Naive B cell (primary cell): ENCODE measurements at places on chromosomes 12 and 14.

GRCh38 chr14:90828642-90829487 is 12.6 kb upstream of the TTC7B start:
- DNase-seq = peak; percentile 18

GRCh38 chr12:127861406-127861805 is 405.6 kb upstream of the TMEM132C start:
- DNase-seq = no peak

- peak; percentile 2 for DNase-seq
Measured at GRCh38 chr12:52582971-52583456, 9.4 kb upstream of the KRT74 start.

- no peak for DNase-seq
Measured at GRCh38 chr14:29741909-29742401, 185.7 kb downstream of the PRKD1 start.

GRCh38 chr14:75794615-75795038 is 133.6 kb downstream of the TTLL5 start:
- no peak for DNase-seq

DNA sequence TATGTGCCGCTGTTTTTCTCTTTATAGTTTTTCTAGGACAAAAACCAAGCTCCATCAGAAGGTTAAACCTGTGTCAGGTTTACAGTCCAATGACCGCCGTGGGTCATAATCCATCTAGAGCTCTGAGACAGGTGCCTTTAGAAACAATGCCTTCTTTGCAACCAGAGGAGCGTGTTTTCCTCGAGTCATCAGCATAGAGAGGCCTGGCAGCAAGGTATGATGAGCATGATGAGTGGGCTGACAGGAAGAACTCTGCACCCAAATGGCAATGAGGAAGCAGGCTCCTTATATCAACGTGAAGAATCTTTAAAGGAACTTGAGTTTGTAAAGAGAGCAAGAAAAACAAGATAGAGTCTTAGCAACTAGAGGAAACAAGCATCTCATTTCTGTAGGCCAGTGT is 60.5 kb upstream of the NUDT4 start:
- no peak for DNase-seq

GRCh38 chr14:97581016-97581415 is 783.8 kb downstream of the VRK1 start:
- DNase-seq = no peak

- DNase-seq = no peak
Measured at GRCh38 chr14:98548071-98548686, 723.8 kb downstream of the BCL11B start.

- DNase-seq = no peak
Measured at GRCh38 chr12:116332705-116333380, 55.4 kb upstream of the MED13L start.

DNA sequence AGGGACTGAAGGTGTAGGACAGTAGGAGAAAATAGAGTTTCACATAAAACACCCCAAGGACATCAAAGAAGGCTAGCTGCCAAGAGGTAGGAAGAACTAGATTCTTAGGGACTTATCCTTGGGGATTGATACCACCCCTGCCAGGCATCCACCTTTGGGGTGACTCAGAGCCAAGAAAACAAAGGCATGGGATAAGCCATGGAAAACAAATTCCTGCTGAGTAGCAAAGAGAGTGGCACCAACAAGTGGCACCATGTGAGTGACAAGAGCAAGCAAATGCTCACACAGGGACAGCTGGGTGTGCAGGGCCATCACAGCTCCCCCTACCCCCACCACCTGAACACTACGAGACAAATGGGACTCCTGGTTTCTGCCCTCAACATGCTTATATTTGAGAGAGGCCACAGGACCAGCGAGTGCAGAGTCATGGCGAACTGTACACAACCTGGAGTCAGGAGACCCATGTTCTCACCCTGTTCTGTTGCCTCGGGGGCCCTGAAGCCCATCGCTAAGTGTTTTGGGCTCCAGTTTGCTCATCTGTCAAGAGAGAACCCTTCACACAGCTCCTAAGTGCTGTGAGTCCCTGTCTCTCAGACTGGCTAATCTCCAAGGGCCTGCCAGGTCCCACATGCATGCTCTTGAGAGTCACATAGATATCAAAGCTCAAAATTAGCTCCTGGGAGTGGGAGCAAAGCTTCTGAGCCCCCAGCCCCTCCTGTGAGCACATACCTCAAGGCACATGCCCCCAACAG is 91.9 kb downstream of the DPF3 start:
- no peak for DNase-seq

- no peak for DNase-seq
Measured at GRCh38 chr12:67501362-67501761, 147.2 kb upstream of the DYRK2 start.

- no peak for DNase-seq
Measured at GRCh38 chr14:24389226-24389848, 9.5 kb upstream of the NYNRIN start.

DNA sequence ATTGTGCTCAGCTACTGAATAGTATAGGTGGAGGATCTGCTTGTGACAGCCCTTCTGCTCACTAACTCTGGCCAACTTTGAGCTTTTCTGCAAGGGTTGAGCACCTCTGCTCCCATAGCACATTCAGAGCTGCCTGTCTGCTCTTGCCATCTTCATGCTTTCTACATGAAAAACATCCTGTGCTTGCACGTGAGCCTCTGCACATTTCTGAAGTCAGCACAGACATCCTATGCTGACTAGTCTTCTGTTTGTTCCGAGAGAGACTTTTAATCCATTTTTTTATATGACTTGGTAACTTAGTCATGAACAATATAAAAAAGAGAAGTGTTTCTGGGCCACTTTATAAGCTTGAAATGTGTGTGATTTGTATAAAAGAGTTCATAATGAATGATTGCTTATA is 969.3 kb downstream of the TMTC2 start:
- DNase-seq = no peak

DNA sequence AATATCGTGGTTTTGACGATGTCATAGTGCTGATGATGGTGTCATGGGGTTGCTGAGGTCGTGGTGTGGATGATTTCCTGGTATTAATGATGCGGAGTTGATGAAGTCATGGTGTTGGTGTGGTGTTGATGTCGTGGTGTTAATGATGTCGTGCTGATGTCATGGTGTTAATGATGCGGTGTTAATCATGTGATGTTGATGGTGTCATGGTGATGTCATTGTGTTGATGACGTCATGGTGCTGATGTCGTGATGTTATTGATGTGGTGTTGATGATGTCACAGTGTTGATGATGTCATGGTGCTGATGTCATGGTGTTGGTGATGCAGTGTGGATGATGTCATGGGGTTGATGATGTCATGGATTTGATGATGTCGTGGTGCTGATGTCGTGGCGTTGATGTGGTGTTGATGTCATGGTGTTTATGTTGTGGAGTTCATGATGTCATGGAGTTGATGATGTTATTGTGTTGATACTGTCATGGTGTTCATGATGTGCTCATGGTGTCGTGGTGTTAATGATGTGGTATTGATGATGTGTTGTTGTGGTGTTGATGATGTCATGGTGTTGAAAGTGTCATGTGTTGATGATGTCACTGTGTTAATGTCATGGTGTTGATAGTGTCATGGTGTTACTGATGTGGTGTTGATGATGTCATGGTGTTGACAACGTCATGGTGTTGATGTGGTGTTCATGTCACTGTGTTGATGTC is 48.5 kb upstream of the RIMBP2 start:
- no peak for DNase-seq

DNA sequence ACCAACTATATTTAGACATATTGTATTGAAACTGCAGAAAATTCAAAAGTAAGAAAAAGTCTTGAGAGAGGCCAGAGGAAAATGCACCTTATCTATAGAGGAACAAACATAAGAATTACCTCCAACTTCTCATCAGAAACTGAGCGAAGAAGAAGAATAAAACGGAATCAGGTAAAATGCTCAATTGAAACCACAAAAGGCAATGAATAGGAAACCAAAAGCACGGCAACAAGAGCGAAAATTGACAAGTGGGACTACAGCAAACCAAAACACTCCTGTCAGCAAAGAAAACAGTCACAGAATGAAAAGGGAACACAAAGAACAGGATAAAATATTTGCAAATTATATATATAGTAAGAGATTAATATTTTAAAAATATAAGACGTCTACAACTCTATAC is 61.9 kb upstream of the PARP11 start:
- peak; percentile 30 for DNase-seq

DNA sequence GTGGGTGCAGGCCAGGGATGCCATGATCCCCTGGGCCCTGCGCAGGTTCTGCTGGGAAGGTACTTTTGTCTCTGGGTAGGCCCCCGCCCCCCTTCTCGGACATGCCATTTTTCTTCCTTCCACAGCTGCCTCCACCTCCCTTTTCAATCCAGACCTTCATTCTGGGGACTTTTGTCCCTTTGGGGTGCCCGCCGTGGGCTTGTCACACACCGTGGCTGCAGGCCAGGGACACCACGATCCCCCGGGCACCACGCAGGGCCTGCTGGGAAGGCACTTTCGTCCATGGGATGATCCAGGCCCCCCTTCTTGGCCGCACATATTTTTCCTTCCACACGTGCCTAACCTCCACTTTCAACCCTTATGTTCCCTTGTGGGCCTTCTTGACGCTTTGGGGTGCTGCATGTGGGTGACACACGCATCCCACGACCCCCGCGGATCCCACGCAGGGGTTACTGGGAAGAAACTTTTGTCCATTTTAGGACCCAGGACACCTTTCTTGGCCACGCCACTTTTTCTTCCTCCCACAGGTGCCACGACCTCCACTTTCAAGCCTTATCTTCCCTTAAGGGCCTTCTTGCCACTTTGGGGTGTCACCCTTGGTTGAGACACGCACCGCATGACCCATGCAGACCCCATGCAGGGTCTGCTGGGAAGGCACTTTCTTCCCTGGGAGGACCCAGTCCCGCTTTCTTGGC is 272.5 kb downstream of the ALG10 start:
- no peak for DNase-seq

- no peak for DNase-seq
Measured at GRCh38 chr12:131571827-131572226, 139.1 kb upstream of the SFSWAP start.

- no peak for DNase-seq
Measured at GRCh38 chr12:65761301-65761700, 63.0 kb upstream of the HMGA2 start.

DNA sequence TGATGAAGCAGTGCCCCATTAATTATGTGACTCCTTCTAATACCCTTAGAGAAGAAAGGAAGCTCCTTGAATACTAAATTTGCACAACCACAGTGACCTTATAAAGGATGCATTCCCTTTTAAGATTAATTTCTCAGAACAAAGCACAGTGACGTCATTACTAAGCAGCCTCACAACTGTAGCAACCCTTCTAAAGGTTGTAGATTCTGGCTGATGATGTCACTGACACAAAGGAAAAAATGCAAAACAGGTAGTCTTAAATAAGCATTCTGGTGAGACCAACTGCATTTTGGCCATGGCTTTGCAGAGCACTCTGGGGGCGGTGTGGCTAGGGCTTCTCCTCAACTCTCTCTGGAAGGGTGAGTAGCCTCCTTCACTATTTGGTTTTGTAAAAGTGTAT is 38.4 kb upstream of the OR4E1 start:
- DNase-seq = no peak

DNA sequence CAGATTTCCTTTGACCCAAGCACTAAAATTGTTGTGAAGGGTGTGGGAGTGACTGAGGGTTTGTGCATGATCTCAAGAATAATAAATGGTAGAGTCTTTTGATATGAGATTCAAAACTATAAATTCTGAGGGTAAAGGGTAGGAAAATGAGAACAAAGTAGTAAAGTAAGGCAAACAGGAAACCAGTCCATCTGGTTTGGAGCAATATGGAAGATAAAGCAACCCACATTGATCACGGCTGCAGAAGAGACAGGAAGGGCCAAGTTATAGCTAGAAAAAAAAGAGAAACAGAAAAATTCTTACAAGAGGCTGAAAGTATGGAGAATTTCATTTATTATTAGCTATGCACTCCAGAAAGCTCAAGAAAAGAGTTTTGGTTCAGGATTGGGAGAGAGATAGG is 4.6 kb upstream of the SLCO1B3 start:
- DNase-seq = no peak

DNA sequence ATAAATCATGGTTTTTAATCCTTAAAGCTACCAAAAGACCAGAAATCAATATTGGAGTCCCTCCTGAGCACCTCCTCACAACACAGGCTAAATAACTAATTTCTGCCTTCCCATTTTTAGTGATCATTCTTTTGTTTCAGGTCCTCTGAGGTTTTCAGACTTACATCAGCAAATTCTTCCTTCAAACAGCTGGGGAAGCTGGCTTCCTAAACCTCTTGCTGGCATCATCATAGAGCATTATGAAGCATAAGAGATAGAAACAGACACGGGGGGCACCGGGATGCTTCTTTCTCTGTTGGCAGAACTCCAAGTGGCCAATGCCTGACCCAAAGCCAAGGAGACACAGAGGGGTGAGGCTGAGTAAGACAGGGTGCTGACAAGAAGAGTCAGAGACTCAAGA is 47.9 kb upstream of the DBX2 start:
- no peak for DNase-seq

DNA sequence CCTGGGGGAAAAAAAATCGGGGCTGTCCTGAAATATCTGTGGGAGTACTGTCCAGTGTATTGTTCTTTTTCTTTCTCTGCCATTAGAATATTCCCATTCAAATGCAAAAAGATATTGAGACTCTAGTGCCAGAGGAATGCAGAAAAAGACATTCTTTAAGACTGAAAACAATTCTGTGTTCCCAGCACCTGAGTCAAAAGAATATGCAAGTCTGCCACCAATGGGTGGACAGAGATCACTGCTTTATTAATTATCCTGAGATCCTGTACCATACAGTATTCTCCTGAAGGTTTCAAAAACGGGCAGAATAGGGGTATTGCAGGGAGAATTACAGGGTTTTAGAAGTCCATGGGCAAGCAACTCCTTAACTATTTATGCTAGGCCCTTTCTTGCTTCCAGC is 361.8 kb downstream of the C12orf50 start:
- no peak for DNase-seq

DNA sequence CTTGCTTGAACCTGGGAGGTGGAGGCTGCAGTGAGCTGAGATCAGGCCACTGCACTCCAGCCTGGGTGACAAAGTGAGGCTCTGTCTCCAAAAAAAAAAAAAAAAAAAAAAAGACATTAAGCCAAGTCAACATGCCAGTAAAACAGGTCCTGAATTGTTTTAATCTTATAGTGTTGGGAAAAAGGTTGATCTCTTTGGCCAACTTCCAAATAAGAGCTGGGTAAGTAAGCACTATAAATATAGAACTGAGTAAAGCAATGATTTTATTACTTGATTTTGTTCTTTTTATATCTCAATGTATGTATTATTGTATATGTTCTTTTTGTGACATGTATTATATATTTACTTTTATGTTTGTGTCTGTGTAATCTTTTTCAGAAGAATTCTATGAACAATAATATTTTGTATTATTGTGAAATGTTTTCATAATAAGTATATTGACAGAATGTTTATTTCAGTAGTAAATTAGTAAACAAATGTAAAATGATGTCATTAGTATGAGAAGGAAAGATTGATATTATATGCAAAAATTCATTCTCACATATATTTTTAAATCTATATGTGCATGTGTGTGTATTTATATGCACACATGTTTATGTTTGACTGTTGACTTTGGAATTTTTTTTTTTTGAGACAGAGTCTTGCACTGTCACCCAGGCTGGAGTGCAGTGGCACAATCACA is 9.6 kb upstream of the AKAP6 start:
- no peak for DNase-seq

GRCh38 chr12:94795520-94795919 is 145.2 kb upstream of the TMCC3 start:
- no peak for DNase-seq
